A375 (cell line): ENCODE measurements at places on chromosomes 16 and 17. TPM values are rescaled to one million over a fixed set of nuclear protein-coding genes. Genes with fewer than 3 reads are reported as not detected.

Gene PRDM7
- 0.05 TPM in 1 of 2 replicates, not detected in the other for total RNA-seq

Gene DNASE1L2
- 1.0 and 1.5 TPM in 2 replicates for total RNA-seq

Gene BRIP1
- total RNA-seq = 9.8 and 12.8 TPM in 2 replicates

Gene TBC1D3C
- not detected in 2 replicates for total RNA-seq

Gene ABCA6
- 0.79 and 1.6 TPM in 2 replicates for total RNA-seq

Gene NLRC5
- total RNA-seq = 10.0 and 14.2 TPM in 2 replicates

Gene KRTAP9-4
- total RNA-seq = not detected in 2 replicates

Gene HOXB1
- total RNA-seq = not detected in 2 replicates

Gene KRT36
- total RNA-seq = not detected in 2 replicates

Gene NPIPB9
- 0.72 and 2.2 TPM in 2 replicates for total RNA-seq

Gene KRT24
- total RNA-seq = not detected in 2 replicates

Gene TOP3A
- total RNA-seq = 63.3 and 65.4 TPM in 2 replicates

Gene GNAO1
- total RNA-seq = 1.8 and 6.1 TPM in 2 replicates

Gene ELMO3
- 1.6 and 3.5 TPM in 2 replicates for total RNA-seq

Gene PRSS22
- total RNA-seq = not detected in 2 replicates

Gene KRT20
- 0.08 TPM in 1 of 2 replicates, not detected in the other for total RNA-seq

Gene FOXJ1
- total RNA-seq = 0.19 TPM in 1 of 2 replicates, not detected in the other

Gene PRAC1
- total RNA-seq = not detected in 2 replicates

Gene TEKT1
- not detected in 2 replicates for total RNA-seq

Gene NOL11
- 53.4 and 56.5 TPM in 2 replicates for total RNA-seq
